ENCODE measurements at places on chromosomes 2 and 18.

DNA sequence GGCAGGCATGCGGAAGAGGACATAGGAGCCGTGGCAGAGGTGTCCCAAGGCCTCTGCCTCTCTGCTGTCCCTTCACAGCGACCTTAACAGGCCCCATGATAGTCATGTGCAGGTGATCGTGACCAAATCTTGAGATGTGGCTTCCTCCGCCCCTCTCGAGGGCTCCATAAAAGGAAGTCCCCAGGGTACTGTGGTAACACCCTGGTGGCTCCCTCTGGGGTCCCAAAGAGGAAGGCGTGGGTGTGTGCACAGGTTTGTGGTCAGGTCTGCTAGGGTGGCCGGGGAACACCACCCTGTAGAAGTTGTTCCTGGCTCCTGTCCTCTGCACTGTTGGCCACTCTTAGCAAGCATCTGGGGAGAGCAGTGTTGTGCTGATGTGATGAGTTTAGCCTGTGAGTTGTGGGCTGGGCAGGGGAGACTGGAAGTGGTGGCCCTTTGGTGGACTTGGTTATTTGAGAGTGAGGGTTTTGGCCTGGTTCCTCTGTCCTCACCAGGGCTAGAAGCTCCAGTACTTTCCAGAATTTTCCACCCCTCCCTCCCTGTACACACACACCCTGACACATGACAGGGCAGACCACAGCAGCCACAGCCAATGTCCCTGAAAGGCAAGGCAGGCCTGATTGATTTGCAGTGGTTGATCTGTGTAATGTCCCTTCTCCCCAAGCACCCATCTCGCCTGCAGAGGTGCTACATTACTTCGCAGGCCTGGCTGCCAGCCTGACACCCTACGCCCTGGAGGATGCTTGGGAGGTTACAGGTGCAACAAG lies 68.9 kb upstream of the BOD1L2 start:
- DNase-seq: peak; percentile 57

- no peak for DNase-seq
Observed at GRCh38 chr2:207930747-207931146, 94.6 kb downstream of the PLEKHM3 start.

- DNase-seq: peak; percentile 27
Observed at GRCh38 chr2:50863856-50864255, 168.1 kb downstream of the NRXN1 start.

DNA sequence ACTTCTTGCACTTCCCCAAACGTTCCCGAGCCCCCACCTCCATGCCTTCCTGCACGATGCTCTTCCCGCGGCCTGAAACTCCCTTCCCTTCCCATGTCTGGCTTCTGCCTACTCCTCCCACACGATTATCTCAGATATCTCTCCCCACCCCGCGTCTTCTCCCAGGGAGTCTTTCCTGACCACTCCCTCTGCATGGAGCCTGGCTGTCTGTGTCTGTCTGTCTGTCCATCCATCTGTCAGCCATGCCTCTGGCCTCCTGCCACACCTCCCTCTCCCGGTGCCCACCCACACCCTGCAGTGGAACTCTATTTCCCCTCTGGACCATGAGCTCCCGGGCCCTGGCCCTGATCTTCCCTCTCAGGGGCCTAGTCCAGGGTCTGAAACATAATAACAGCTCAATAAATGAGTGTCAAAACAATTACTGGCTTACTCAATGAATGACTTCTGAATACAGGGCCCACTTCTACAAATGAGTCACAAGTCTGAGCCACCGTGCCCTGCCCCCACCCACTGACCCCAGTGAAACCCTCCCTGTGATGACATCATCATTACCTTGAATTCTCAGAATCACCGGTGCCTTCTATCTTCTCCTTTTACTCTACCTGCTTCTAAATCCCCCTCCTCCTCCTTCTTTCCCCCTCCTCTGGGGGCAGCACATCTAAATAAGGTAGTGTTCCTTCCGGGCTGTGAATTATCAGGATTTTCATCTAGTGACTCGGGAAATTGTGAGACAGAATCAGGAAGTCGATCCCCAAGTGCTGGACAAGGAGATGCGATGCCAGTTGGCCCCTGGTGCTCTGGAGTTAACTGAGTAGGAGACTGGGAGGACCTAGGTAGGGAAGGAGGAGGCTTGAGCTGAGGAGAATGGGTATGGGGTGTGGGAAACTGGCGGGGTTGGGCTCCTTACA lies 46.1 kb upstream of the PLB1 start:
- DNase-seq: no peak

GRCh38 chr2:73291093-73291460 lies 2.3 kb downstream of the EGR4 start:
- DNase-seq: no peak

- no peak for DNase-seq
Observed at GRCh38 chr18:37383036-37383785, 182.4 kb downstream of the CELF4 start.

GRCh38 chr2:19287324-19287723 lies 71.1 kb downstream of the OSR1 start:
- DNase-seq: no peak

GRCh38 chr2:238467062-238467461 lies 40.3 kb downstream of the ASB1 start:
- DNase-seq: no peak

DNA sequence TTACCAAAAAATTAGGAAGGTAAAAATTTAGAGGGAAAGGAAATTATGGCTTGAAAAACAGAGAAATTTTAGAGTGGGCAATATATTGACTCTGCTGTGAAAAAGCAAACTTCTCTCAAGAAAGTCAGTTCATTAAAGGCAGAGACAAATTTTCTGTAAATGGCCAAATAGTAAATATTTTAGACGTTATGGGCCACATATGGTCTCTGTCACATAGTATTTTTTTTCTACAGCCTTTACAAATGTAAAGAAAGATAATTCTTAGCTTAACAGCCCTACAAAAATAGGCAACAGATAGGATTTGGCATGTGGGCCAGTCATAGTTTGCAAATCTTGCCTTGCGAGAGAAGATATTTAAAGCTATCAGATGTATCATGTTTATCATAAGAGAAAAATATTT lies 1750.4 kb downstream of the SUCLG1 start:
- DNase-seq: no peak

GRCh38 chr18:79512461-79513380 lies 117.0 kb downstream of the NFATC1 start:
- DNase-seq: no peak

DNA sequence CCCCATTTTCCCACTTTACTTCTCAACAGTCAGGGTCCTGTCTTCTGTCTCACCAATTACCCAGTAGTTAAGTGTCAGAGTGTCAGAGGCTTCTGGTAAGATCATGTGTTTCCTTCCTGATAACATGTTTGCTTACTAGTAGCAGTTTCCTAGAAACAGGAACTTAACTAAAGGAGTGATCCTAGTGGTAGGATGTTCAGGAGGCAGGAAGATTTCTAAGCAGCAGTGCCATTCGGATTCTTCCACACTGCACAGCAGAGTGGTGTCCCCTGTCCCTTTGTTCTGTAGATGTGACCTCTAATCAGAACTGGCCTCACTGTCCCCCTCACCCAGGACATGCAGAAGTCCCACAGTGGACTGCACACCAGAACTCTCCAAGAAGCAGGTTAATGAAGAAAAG lies 221.8 kb upstream of the OSR1 start:
- no peak for DNase-seq

GRCh38 chr2:2183176-2183575 lies 147.9 kb downstream of the MYT1L start:
- DNase-seq: no peak

DNA sequence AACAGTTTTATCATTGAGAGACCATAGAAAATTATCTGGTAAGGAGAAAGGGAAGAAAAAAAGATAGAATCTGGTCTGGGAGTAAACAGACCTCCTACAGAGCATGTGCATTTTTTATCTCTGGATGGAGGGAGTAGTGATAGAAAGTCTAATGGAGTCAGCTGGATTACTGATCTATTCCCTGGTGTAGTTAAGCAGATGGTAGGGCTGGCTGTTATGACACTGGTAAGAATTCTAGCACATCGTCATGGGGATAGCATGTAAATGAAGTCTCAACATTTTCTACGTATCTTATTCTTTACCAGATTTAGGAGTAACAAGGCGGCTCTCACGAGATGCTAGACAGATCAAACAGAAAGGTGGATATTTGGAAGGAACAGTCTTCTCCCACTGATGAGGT lies 407.4 kb downstream of the NRXN1 start:
- DNase-seq: no peak

GRCh38 chr18:9619545-9619944 lies 5.2 kb upstream of the PPP4R1 start:
- no peak for DNase-seq

DNA sequence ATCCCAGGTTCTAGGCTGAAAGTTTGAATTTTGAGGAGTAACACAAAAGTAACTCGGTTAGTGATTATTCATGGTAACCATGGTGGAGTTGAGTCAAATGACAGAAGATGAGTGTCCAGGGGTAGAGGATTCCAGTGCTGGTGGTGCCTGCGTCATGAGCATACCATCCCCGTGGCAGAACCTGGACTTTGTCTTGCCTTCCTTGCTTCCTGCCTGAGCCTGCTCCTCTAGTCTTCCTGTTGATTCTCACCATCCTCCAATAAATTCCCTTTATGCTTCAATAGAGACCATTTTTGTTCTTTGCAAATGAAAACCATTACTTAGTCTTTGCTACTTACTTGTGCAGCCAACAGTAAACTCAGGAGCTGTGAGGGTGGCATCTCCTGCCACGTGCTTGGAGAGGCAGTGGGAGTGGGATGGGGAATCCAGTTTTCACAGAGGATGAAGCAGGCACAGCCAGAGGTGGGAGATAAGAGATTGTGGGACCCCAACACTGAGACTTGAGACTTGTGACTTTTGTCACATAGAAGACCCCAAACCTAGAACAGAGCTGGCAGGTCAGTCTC lies 4.1 kb upstream of the YES1 start:
- DNase-seq: no peak

- no peak for DNase-seq
Observed at GRCh38 chr2:22360735-22361374, 1024.1 kb upstream of the KLHL29 start.

GRCh38 chr2:229650901-229651300 lies 63.5 kb downstream of the DNER start:
- no peak for DNase-seq

- no peak for DNase-seq
Observed at GRCh38 chr2:12199491-12200211, 453.2 kb downstream of the LPIN1 start.

GRCh38 chr18:7577706-7578105 lies 10.6 kb downstream of the PTPRM start:
- DNase-seq: no peak

DNA sequence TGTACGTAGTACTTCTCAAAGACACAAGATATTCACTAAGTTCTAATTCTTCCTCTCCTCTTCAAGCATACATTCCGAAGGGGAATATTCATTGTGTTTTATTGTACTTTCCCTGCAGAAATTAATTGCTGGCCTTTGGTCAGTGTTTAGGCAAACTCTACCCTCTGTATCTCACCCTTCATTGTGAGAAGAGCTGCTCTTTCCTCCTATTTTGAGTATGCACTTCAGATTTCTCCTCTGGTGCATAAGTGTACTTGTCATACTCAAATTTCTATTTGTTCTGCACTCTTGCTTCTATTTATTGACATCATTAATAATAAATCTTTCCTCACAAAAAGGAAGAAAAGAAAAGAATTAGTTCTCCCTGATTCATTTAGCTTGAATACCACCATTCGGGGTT lies 485.4 kb upstream of the SLC8A1 start:
- DNase-seq: no peak

GRCh38 chr2:240737958-240738357 lies 46.3 kb downstream of the AQP12A start:
- DNase-seq: no peak

All from NAMALWA (cell line).